A549 treated with RU486 at 1 μM for 4 hours (cell line): ENCODE measurements at places on chromosomes 11 and 22. TPM values are rescaled to one million over a fixed set of nuclear protein-coding genes. Genes with fewer than 3 reads are reported as not detected.

Gene NAALAD2
- total RNA-seq: not detected in 5 replicates

Gene MPPED2
- not detected in 5 replicates for total RNA-seq

Gene FAM118B
- total RNA-seq: 15.8 to 18.5 TPM (median 16.5 TPM) in 5 replicates

Gene LDHAL6A
- not detected in 5 replicates for total RNA-seq

Gene ESAM
- 8.7 to 13.3 TPM (median 12.2 TPM) in 5 replicates for total RNA-seq

Gene ACR
- 0.25 TPM in 1 of 5 replicates, not detected in the others for total RNA-seq

Gene TEAD1
- total RNA-seq: 31.3 to 67.0 TPM (median 60.0 TPM) in 5 replicates

Gene GAB4
- not detected in 5 replicates for total RNA-seq

Gene OR10D3
- not detected in 5 replicates for total RNA-seq

Gene RCE1
- 29.9 to 52.3 TPM (median 49.0 TPM) in 5 replicates for total RNA-seq

Gene ARHGAP32
- total RNA-seq: 2.8 to 4.3 TPM (median 3.6 TPM) in 5 replicates

Gene XKR3
- total RNA-seq: not detected in 5 replicates

Gene LRP5
- 35.4 to 60.1 TPM (median 55.2 TPM) in 5 replicates for total RNA-seq

Gene A4GALT
- 11.8 to 16.0 TPM (median 14.4 TPM) in 5 replicates for total RNA-seq

Gene FGF4
- not detected in 5 replicates for total RNA-seq

Gene MS4A4A
- total RNA-seq: not detected in 5 replicates

Gene BRSK2
- 5.1 to 8.3 TPM (median 6.4 TPM) in 5 replicates for total RNA-seq

Gene SSH3
- 14.9 to 26.6 TPM (median 24.6 TPM) in 5 replicates for total RNA-seq

Gene HEPHL1
- not detected in 5 replicates for total RNA-seq

Gene TUBA8
- 0.39 to 1.1 TPM (median 0.48 TPM) in 5 replicates for total RNA-seq

Gene MRGPRX3
- not detected in 5 replicates for total RNA-seq

Gene KLHL22
- 8.8 to 10.0 TPM (median 9.0 TPM) in 5 replicates for total RNA-seq

Gene FOLR2
- total RNA-seq: not detected in 5 replicates

Gene DEUP1
- not detected in 5 replicates for total RNA-seq

Gene PTPN5
- not detected in 5 replicates for total RNA-seq

Gene RAB39A
- total RNA-seq: 0.18 to 0.62 TPM (median 0.47 TPM) in 5 replicates

Gene GALR3
- total RNA-seq: not detected in 5 replicates

Gene HYOU1
- 39.6 to 50.0 TPM (median 47.3 TPM) in 5 replicates for total RNA-seq

Gene TMEM121B
- total RNA-seq: 0.09 to 0.20 TPM (median 0.18 TPM) in 5 replicates

Gene CBL
- total RNA-seq: 5.5 to 9.3 TPM (median 9.0 TPM) in 5 replicates

Gene MAPK8IP2
- 2.2 to 4.2 TPM (median 3.8 TPM) in 5 replicates for total RNA-seq

Gene UPB1
- not detected in 5 replicates for total RNA-seq

Gene SLC15A3
- not detected in 5 replicates for total RNA-seq

Gene ASPHD2
- total RNA-seq: 0.83 to 1.3 TPM (median 1.0 TPM) in 5 replicates

Gene GNAZ
- 2.2 to 3.2 TPM (median 2.5 TPM) in 5 replicates for total RNA-seq

Gene TBC1D10A
- total RNA-seq: 9.1 to 11.7 TPM (median 10.1 TPM) in 5 replicates

Gene ARRB1
- 3.1 to 3.9 TPM (median 3.8 TPM) in 5 replicates for total RNA-seq

Gene OR51E2
- total RNA-seq: not detected in 5 replicates

Gene ABCG4
- 0.18 to 0.37 TPM (median 0.21 TPM) in 5 replicates for total RNA-seq

Gene VPREB1
- total RNA-seq: not detected in 5 replicates

Gene HBG1
- not detected in 5 replicates for total RNA-seq

Gene IL18BP
- 3.6 to 4.9 TPM (median 4.2 TPM) in 5 replicates for total RNA-seq

Gene RTN4RL2
- 60.5 to 129 TPM (median 112 TPM) in 5 replicates for total RNA-seq

Gene OR56A1
- total RNA-seq: not detected in 5 replicates

Gene EHF
- 0.20 to 0.67 TPM (median 0.53 TPM) in 5 replicates for total RNA-seq

Gene CD248
- 0.05 TPM in 1 of 5 replicates, not detected in the others for total RNA-seq

Gene FAM227A
- total RNA-seq: 0.42 to 0.75 TPM (median 0.71 TPM) in 5 replicates

Gene GAL3ST1
- 5.2 to 8.6 TPM (median 8.0 TPM) in 5 replicates for total RNA-seq

Gene OR4A16
- not detected in 5 replicates for total RNA-seq

Gene MCAT
- total RNA-seq: 17.9 to 28.6 TPM (median 26.1 TPM) in 5 replicates

Gene RBFOX2
- 27.8 to 34.8 TPM (median 31.5 TPM) in 5 replicates for total RNA-seq

Gene DUSP18
- 2.5 to 5.0 TPM (median 4.7 TPM) in 5 replicates for total RNA-seq

Gene TSSK2
- not detected in 5 replicates for total RNA-seq

Gene SEZ6L
- not detected in 5 replicates for total RNA-seq
